IMR-90 (cell line): ENCODE measurements at places on chromosomes 1 and 21. TPM values are rescaled to one million over a fixed set of nuclear protein-coding genes. Genes with fewer than 3 reads are reported as not detected.

PDC gene
- polyA plus RNA-seq = not detected in 2 replicates

KAZN gene
- polyA plus RNA-seq = 10.5 and 10.7 TPM in 2 replicates

GUCA2B gene
- not detected in 2 replicates for polyA plus RNA-seq

USH2A gene
- 0.01 and 0.02 TPM in 2 replicates for polyA plus RNA-seq

KRTAP21-2 gene
- polyA plus RNA-seq = not detected in 2 replicates

VANGL2 gene
- polyA plus RNA-seq = 3.2 and 3.6 TPM in 2 replicates

SLC26A9 gene
- not detected in 2 replicates for polyA plus RNA-seq

OR2L3 gene
- polyA plus RNA-seq = not detected in 2 replicates

HCRTR1 gene
- polyA plus RNA-seq = not detected in 2 replicates

SHE gene
- polyA plus RNA-seq = not detected in 2 replicates

C4BPA gene
- polyA plus RNA-seq = not detected in 2 replicates

DNA sequence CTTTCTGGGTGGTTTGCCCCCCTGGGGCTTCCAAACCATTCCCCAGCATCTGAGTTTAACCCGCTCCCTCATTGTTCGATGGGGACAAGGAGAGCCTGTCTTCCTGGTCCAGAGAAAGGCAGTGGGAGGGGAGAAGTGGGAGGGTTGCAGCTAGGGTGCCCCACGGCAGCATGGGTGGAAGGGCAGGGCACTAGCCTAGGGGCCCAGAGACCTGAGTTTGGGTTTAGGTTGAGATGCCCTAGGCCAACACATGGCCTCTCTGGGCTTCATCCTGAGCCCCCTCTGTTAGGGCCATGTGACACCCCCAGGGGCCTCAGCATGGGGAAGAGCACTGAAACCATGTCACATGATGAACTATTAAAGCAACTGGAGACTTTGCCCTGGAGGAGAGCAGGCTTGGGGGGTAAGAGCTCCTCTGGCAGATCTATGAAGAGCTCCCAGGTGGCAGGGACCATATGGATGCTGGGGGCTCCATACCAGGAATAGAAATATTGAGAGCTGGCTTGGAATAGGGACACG lies 9.7 kb upstream of the RUNX3 start:
- H3K36me3 ChIP-seq = no peaks in the 10 kb centered on the region
- no peak overlapping the region for H3K4me3 ChIP-seq
- no peak overlapping the region for H3K27ac ChIP-seq
- peaks cover 30% of the 10 kb centered on the region for H3K27me3 ChIP-seq
- no peaks in the 10 kb centered on the region for H3K4me1 ChIP-seq
- no peak for DNase-seq

DNA sequence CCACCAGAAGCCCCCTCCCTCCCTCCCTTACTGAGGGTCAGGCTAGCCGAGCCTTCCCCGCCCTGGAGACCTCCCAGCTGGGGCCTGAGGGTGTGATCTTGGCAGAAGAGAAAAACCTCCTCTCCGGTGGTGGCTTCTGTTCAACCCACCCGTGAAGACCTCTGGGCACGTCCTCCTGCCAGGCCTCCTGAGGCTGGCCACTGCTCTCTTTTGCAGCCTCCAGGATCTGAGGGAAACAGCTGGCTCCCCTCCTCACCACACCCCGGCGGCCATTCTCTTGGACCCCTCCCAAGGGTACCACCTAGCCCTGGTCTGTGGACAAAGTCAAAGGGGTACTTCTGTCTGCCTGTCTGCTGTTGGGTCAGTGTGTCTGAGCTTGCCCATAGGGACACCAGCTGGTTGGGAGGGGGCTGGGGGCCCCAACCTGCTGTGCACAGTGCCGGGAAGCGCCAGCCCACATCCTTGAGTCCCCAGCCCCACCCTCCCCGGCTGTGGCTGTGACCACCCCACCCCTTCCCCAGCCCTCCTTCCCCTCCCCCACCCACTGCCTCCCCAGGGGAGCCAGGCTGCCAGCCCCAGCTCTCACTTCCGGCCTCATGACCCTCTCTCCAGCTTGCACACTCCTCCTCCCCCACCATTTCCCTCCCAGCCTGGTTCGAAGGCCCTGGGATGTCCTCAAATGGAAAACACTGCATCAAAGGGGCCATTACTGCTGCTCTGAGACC lies 48.1 kb downstream of the AHDC1 start:
- H3K27ac ChIP-seq = peak overlapping the region; percentile 15; the same call in 1 of the 2 replicates
- H3K36me3 ChIP-seq = peaks cover 22% of the 10 kb centered on the region
- H3K27me3 ChIP-seq = no peaks in the 10 kb centered on the region
- H3K4me1 ChIP-seq = peaks cover 24% of the 10 kb centered on the region

DNA sequence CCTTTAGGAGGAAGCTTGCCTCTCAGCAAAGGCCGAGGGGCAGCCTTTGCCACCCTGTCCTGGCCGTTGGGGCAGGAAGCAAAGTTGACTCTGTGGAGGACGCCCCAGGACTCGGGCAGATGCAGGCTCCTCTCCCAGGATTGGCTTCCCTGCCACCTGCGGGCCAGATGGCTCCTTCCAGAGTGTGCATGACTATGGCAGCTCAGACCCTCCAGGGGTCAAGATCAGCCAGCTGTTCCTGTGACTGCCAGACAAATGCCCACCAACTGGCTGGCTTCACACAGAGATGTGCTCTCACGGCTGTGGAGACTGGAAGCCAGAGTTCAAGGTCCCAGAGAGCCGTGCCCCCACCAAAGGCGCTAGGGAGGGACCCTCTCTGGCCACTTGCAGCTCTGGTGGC lies 87.0 kb upstream of the VAMP3 start:
- H3K27me3 ChIP-seq = peaks cover 46% of the 10 kb centered on the region
- no peaks in the 10 kb centered on the region for H3K4me1 ChIP-seq
- H3K27ac ChIP-seq = no peak overlapping the region

- no peak overlapping the region for H3K27ac ChIP-seq
- H3K27me3 ChIP-seq = no peaks in the 10 kb centered on the region
- no peaks in the 10 kb centered on the region for H3K36me3 ChIP-seq
- no peak for DNase-seq
- no peaks in the 10 kb centered on the region for H3K4me1 ChIP-seq
These were observed 292.3 kb downstream of the USP25 start for GRCh38 chr21:16022116-16022515.

GRCh38 chr1:162151900-162152829 lies 82.7 kb downstream of the NOS1AP start:
- H3K27me3 ChIP-seq = no peaks in the 10 kb centered on the region; the same call in 1 of the 2 replicates
- no peak overlapping the region for H3K4me3 ChIP-seq
- DNase-seq = peak; percentile 64
- H3K36me3 ChIP-seq = no peaks in the 10 kb centered on the region
- H3K27ac ChIP-seq = no peak overlapping the region
- H3K4me1 ChIP-seq = no peaks in the 10 kb centered on the region

GRCh38 chr1:19003371-19004290 lies 47.2 kb upstream of the IFFO2 start:
- DNase-seq = peak; percentile 88
- H3K27me3 ChIP-seq = no peaks in the 10 kb centered on the region
- no peak overlapping the region for H3K4me3 ChIP-seq
- H3K4me1 ChIP-seq = no peaks in the 10 kb centered on the region
- no peak overlapping the region; the same call in 1 of the 2 replicates for H3K27ac ChIP-seq
- H3K36me3 ChIP-seq = no peaks in the 10 kb centered on the region

DNA sequence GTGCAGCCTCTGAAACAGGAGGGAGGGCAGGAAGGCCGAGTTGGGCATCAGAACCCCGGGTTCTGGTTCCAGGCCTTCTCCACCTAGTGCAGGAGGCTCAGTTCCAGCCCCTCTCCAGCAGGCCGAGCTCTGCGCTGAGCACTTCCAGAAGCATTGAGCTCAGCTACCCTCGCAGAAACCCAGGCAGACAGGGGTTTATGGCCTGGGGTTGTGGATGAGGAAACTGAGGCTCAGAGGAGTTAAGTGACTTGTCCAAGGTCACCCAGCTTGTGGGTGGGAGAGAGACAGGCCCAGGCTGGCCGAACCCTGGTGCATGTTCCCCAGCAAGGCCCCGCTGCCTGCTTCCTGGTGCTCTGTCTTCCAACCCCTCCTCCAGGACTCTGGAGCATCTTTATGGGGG lies 348.9 kb downstream of the PTPRU start:
- H3K4me1 ChIP-seq = no peaks in the 10 kb centered on the region
- H3K27me3 ChIP-seq = no peaks in the 10 kb centered on the region
- H3K27ac ChIP-seq = no peak overlapping the region
